ENCODE measurements at places on chromosomes 2 and 18. TPM values are rescaled to one million over a fixed set of nuclear protein-coding genes. Genes with fewer than 3 reads are reported as not detected.

DNA sequence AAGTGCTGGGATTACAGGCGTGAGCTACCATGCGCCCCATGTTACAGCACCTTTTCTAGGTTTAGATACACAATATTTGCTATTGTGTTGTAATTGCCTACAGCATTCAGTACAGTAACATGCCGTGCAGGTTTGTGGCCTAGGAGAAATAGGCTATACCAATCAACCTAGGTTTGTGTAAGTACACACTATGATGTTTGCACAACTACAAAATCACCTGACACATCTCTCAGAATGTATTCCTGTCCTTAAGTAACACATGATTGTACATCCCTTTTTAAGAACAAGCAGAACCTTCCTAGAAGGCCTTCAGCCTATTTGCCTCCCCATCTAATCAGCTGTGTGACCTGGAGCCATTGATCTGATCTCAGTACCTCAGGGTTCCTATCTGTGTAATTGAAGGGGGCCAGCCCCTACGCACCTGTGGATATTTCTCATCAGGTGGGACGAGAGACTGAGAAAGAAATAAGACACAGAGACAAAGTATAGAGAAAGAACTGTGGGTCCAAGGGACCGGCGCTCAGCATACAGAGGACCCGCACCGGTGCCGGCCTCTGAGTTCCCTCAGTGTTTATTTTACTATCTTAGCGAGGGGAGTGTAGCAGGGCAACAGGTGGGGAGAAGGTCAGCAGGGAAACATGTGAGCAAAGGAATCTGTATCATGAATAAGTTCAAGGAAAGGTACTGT lies 18.7 kb upstream of the TMBIM1 start:
- DNase-seq: no peak

- no peak for DNase-seq
Measured at GRCh38 chr2:71940695-71941094, 207.0 kb downstream of the CYP26B1 start.

- DNase-seq: no peak
Measured at GRCh38 chr2:219492575-219492974, 6.1 kb upstream of the GMPPA start.

GRCh38 chr2:199303728-199304177 lies 154.0 kb downstream of the SATB2 start:
- DNase-seq: no peak

DNA sequence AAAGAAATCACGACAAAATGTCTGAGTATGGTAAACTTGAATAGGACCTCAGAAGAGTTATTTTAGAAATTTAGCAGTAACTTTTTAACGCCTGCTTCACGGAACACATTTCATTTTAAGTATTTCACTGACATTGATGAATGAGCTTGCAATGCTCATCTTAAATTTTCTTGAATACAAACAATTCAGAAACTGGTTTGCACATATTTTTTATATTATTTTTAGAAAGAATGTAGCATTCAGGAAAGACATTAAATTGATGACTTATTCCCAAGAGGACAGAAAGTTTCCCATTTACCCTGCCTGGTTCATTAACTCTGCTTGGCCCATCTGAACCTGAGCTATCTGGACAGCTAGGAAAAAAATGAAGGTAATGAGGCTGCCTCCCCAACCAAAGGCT lies 89.3 kb downstream of the MBD2 start:
- no peak for DNase-seq

DNA sequence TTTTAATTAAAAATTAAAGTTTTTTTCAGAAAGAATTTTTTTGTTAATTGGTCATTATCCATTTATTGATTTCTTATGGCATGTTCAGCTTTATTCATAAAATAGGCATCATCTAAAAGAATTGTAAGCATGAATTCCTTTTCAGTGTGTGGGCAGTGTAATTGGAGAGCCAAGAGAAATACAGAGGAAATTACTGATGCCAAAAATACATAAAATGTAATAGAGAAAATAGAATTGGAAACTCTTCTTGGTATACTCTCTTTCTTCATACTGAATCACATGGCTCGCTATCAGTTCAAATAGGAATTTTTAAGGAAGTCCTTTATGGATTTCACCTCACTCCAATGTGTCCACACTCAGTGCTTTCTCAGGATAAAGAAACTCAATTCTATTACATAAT lies 663.6 kb upstream of the NRXN1 start:
- DNase-seq: no peak

DNA sequence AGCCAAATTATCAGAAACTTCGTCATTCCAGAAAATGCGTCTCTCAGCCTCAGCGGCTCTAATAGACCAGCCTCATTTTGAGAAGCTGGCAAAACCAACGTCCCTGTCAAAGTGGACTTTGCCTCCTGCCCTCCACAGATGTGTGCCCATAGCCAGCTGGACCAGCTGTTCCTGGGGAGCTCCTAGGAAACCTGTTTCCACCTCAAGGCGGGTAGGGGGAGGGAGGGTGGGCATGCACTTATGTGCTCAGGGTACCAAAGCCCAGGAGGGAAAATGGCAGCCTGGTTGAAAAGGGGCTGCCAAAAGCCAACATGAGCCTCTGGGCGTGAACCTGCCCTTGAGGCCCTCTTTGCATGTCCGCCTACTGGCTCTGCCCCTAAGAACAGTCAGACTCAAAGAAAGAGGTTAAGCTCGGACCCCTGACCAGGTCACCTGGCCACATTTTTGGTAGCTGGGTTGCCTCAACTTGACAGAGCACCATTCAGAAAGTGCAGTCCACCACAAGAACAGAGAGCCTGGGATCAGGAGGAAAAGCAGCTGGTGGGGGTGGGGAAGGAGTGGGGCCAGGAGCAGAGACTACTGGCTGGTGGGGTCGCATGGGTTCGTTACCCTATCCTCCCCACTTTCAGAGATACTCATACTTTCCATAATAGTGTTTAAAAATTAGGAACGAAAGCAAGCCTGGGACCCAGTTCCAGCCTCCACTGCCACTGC lies 3.5 kb downstream of the PER2 start:
- no peak for DNase-seq

DNA sequence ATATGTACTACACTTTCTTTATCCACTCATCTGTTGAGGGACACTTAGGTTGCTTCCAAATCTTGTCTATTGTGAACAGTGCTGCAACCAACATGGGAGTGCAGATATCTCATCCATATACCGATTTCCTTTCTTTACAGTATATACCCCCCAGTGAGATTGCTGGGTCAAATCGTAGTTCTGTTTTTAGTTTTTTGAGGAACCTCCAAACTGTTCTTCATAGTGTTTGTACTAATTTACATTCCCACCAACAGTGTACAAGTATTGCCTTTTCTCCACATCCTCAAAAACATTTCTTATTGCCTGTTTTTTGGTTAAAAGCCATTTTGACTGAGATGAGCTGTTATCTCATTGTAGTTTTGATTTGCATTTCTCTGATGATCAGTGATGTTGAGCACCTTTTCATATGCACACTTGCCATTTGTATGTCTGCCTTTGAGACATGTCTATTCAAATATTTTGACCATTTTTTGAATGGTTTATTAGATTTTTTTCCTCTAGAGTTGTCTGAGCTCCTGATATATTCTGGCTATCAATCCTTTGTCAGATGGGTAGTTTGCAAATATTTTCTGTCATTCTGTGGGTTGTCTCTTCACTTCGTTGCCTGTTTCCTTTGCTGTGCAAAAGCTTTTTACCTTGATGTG lies 12.2 kb downstream of the PLEK start:
- no peak for DNase-seq

GRCh38 chr18:7686278-7686677 lies 119.2 kb downstream of the PTPRM start:
- no peak for DNase-seq

- DNase-seq: no peak
Measured at GRCh38 chr2:194824450-194824849, 832.6 kb upstream of the SLC39A10 start.

DNA sequence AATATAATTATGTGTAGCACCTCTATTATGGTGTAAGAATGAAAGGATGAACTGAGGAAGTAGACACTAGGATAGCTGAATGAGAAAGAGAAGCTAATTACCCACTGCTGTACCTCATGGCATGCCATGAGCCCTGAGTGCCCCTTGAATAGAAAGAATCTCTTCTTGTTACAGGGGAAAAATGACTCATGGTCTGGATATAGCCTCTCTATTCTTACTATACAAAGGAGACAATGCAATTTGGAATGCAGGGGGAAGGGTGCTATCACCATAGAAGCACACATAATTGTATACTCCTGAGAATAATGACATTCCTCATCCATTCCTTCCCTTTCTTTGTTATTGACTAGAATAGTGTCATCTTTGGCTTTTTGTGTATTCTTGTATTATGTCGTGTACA lies 385.2 kb downstream of the CDH7 start:
- no peak for DNase-seq

GRCh38 chr18:32152705-32153448 lies 37.0 kb upstream of the MEP1B start:
- no peak for DNase-seq

DNA sequence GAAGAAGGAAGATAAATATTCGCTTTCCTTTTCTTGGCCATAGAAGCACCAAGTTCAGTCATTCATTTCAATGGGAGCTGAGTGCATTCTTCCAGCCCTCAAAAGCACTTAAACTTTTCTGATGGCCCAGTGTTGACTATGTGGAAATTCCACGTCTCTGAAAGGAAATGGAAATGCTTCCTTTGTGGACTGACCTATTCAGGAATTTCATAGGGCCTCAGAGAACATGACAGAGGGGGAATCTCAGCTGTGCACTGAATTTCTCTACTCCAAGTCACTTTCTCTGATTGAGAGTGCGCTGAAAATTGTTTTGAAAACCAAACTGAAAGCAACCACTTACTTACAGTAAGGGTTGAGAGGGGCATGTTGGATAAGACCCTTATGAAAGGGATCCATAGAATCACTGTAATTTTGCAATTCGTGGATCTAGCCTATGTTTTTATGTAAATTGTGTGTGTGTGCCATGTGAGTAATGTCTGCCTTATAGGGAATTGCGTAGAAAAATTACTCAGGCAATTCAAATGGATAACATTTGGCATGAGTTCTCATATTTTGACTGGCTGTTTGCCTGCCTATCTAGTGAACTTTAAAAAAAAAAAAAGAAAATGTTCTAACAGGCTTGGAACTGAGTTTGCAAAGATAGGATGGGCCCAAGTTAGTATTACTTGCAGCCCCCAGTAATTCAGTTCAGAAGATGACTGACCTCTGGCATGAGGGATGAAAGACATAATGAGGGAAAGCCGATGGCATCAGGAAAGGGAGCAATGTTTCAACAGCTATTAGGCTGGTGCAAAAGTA lies 437.0 kb downstream of the PTPRM start:
- no peak for DNase-seq

- no peak for DNase-seq
Measured at GRCh38 chr2:182941121-182941722, 74.8 kb upstream of the FRZB start.

DNA sequence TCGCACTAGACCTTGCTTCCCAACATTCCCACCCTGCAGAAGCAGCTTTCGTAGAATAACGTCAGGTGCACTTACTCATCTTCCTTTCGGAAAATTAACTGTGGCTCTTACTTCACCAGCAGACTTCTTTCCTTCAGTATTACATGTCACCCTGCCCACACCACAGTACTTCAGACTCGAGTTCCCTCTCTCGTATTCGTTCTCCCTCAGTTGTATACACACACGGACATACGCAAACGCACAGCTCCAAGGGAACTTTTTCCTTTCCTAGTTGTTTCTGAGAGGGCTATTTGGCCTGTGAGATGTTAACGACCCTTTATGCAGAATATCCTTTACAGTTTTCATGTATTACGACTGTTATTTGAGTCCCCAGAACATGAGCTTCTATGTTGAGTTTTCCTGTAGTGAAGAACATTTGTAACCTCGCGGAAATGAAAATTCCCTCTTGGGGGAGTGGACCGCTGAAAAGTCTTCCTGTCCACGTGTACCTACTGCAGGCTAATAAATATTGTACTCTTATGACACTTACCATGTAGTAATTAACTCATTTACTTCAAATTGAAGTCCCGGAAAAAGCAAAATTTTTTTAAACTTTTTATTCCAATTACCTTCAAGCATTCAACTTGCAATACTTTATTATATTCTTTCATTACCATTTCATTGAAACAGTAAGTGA lies 908 bp downstream of the ERLEC1 start:
- DNase-seq: no peak

Gene SERPINB3
- total RNA-seq: not detected

Gene SAG
- total RNA-seq: not detected

Gene ZAP70
- 1.6 TPM for total RNA-seq

Gene TANK
- 33.7 TPM for total RNA-seq

Gene MRPL30
- total RNA-seq: 25.4 TPM

Gene CFAP65
- total RNA-seq: not detected

Gene RNU2-63P
- total RNA-seq: 2.4 TPM

Gene TNFAIP6
- total RNA-seq: 5.1 TPM

Gene DES
- total RNA-seq: 5,895 TPM

Gene RUFY4
- total RNA-seq: not detected

Gene NOSTRIN
- 37.6 TPM for total RNA-seq

Gene GKN1
- not detected for total RNA-seq
